ENCODE measurements at places on chromosomes 2 and 18.
A peak's percentile ranks its signal among the peaks of the same experiment; 100 is the strongest.

GRCh38 chr2:149409506-149409905 is 79.1 kb downstream of the LYPD6 start:
- no peak for DNase-seq

DNA sequence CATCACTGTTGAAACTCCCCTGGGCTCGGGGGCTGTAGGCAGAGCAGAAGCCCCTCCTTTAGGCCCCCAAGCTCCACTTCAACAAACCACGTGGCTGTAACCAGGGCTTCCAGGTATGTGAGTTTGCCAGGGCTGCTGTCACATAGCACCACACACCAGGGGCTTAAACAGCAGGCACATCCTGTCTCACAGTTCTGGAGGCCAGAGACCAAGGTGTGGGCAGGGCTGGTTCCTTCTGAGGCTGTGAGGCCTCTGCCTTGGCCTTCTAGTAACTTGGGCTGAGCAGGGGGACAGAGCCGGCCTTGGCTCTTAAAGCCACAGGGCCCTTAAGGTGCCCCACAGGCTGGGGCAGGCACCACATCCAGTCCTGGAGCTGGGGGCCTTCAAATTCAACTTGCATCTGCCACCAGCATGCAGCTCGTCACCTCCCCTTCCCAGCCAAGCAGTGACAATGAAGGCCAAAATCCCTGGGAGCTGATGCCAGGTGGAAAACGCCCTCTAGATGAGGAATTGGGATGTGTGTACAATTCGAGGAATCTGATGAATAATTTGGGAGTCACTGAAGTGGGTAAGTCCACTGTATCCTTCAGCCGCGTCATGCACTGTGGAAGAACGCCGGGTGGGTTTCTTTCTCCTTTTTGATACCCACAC is 104.2 kb upstream of the ODC1 start:
- no peak for DNase-seq

- DNase-seq, result no peak
Measured at GRCh38 chr2:127558911-127559310, 23.4 kb downstream of the MYO7B start.

GRCh38 chr18:37409878-37410277 is 155.7 kb downstream of the CELF4 start:
- DNase-seq, result no peak

- no peak for DNase-seq
Measured at GRCh38 chr2:160756481-160756880, 262.9 kb upstream of the RBMS1 start.

GRCh38 chr2:98489486-98489885 is 44.8 kb downstream of the INPP4A start:
- no peak for DNase-seq

GRCh38 chr2:149885468-149885867 is 297.9 kb upstream of the MMADHC start:
- DNase-seq, result no peak

- no peak for DNase-seq
Measured at GRCh38 chr2:206324869-206325268, 50.4 kb downstream of the ZDBF2 start.

DNA sequence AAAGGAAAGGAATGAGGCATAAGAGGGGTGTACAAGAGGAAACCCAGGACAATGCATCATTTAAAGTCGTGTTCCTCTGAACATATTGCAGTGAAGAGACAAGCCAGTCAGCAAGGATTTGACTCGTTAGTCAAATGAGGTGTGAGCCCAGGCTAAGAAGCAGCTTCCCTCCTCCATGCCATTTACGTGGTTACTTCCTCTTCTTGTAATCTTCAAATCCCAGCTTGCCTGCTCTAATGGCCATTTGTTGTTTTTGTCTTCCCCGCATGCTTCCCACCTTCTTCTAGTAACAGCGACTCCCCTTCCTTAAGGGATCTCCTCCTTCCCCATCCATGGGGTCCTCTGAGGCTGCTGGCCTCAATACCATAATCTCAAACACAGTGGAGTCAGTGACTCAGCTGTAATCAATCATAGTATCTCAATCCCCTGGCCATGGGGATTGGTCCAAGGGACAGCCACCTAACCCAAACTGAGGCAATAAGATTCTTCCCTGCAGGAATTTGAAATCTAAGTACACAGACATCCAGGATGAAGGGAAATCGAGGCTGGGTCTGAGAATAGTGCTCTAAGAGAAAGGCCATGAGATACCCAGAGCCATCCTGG is 37.6 kb downstream of the SLC14A1 start:
- no peak for DNase-seq

GRCh38 chr2:96167407-96168013 is 22.3 kb upstream of the DUSP2 start:
- no peak for DNase-seq

- no peak for DNase-seq
Measured at GRCh38 chr18:49368876-49369440, 91.5 kb downstream of the DYM start.

DNA sequence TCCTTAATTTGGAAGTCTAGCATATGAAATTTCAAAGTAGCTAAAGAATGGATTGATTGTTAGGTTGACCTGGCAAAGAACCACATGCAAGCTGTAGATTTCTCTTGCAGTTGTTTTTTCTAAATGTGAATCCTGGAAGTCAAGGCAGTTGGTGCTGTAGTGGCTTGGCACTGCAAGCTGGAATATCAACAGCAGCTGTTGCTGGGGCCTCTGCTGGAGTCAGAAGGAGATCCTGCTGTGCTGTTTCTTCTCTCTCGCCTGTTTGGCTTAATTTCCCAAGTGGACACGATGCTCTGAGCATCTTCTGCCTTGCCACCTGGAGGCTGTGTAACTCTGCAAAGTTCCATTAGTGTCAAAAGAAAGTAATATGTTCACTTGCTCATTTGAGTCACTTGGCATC is 12.6 kb downstream of the PIK3C3 start:
- DNase-seq, result no peak

DNA sequence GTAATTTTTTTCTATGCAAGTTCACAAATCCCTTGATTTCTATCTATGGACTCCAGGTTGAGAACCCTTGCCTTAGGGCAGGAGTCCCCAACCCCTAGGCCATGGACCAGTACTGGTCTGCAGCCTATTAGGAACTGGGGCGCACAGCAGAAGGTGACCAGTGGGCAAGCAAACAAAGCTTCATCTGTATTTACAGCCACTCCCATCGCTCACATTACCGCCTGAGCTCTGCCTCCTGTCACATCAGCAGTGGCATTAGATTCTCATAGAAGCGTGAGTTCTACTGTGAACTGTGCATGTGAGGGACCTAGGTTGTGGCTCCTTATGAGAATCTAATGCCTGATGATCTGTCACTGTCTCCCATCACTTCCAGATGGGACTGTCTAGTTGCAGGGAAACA is 70.2 kb upstream of the SMAD2 start:
- DNase-seq, result no peak

GRCh38 chr2:131394147-131394931 is 30.4 kb upstream of the RAB6D start:
- no peak for DNase-seq

GRCh38 chr2:136116813-136117390 is 1.0 kb downstream of the CXCR4 start:
- DNase-seq, result peak; percentile 86

- DNase-seq, result peak; percentile 44
Measured at GRCh38 chr2:84894758-84895520, 10.5 kb upstream of the TMSB10 start.

GRCh38 chr2:63778391-63778790 is 63.3 kb upstream of the UGP2 start:
- no peak for DNase-seq

GRCh38 chr2:169005080-169005598 is 26.0 kb downstream of the ABCB11 start:
- DNase-seq, result no peak

DNA sequence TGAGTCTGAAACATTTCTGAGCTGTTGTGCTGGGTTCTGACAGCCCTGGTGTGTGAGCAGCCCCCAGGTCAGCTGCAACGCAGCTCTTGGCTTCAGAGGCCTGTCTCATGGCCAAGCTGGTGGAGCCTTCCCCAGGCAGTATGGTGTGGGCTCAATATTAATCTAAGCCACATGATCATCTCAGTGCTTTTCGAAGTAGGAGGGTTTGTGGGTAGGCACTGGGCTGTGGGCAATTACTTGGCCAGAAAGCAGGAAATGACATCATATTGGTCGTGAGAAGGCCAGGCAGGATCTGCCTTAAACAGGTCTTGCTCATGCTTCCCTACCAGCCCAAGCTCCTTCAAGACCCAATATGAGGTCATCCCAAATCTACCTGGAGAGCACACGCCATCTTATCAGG is 26.9 kb downstream of the LOXHD1 start:
- no peak for DNase-seq

GRCh38 chr2:216235896-216236295 is 126.7 kb downstream of the XRCC5 start:
- no peak for DNase-seq

- DNase-seq, result no peak
Measured at GRCh38 chr2:12731701-12732280, 15.1 kb downstream of the TRIB2 start.

DNA sequence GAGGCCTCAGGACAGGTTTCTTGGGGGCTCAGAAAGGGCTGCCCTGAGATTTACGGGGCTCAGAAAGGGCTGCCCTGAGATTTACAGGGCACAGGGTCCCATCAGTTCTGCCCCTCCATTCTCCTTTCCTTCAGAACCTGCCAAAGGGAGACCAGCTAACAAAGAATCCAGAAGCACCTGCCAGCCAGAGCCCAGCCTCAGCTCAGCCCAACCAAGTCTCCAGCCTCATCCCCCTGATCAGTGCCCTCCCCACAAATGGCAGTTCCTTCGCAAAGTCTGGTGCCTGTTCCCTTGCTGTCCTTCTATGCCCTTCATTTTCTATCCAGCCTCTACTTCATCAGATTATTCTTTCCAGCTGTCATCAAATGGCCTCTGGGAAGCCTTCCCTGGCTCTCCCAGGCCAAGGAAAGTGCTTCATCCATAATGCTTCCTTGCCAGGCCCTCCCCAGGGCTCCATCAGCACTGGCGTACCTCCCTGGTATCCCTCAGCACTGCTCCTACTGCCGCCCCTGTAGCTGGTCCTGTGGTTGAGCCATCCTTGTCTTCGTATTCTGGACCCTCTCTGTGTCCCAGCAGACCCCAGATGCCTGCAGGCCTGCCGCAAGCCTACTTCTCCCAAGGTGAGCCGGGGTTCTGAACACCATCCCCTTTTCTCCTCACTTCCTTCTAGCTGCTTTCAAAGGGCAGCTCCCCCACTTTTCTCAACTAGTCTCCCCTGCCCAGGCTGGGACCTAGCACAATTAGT is 96.2 kb upstream of the EPAS1 start:
- no peak for DNase-seq

- DNase-seq, result no peak
Measured at GRCh38 chr2:7795778-7796563, 878.8 kb downstream of the RNF144A start.

DNA sequence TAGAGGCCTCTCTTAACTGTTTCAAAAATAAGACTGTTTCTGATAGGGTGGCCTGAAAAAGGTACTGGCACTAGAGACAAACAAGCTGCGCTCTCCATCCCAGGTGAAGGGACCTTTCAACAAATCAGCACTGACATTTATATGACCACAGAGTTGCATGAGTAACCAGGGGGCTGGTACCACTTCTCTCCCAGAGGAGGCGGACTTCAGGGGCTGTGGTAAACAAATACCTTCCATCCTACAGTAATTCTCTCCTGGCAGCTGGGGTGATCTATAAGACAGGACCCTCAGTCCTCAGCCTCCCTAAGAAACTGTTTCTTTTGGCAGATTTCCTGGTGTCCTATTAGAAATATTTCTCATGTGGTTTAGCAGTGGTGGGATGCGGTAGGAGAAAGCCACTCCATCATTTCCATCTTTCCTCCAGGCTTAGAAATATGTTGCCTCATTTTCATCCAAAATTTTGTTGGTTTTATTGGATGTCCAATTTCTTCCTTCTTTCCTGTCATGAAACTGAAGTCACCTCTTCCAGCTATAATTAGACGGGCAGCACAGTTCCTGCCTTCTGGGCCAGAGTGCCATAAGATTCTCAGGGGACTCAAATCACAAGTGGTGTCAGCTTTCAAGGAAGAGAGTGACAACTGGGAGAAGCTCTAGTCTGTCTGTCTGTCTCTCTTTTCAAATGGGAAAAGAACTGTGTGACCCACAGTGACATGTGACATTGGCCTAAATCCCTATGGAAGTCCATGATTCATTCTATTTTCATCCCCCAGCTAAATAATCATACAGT is 96.4 kb downstream of the CYRIA start:
- DNase-seq, result no peak

DNA sequence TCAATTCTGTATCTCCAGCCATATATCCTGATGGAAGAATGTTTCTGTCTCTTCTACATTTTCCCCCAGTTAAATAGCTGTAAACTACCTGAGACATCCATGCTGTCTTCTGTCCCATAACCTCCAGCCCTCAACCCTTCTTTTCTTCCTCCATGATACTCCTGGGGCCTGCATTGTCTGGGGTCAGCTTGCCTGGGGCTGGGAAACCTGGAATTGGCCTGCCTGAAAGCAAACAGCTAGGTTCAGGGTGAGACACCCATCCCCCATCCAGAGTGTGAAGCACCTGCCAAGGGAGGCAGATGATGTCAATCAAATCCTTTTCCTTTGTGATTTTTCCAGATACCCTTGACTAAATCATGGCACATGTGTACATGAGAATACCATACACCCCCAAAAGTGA is 313.7 kb upstream of the MGAT5 start:
- DNase-seq, result no peak

DNA sequence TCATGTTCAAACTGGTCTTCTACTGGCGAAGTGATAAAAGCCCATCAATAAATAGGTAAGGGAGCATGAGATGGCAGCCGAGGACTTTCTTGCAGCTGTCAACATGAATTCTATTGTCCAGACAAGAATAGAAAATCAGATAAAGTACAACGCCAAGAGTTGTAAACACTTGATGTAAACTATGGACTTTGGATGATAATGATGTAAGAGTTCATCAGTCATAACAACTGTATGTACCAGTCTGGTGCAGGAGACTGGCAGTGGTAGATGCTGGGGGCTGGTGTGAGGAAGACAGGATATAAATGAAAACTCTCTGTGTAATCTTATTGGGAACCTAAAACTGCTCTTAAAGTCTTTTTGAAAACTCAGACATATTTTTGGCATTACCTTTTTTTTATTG is 155.9 kb upstream of the RASGRP3 start:
- DNase-seq, result no peak

DNA sequence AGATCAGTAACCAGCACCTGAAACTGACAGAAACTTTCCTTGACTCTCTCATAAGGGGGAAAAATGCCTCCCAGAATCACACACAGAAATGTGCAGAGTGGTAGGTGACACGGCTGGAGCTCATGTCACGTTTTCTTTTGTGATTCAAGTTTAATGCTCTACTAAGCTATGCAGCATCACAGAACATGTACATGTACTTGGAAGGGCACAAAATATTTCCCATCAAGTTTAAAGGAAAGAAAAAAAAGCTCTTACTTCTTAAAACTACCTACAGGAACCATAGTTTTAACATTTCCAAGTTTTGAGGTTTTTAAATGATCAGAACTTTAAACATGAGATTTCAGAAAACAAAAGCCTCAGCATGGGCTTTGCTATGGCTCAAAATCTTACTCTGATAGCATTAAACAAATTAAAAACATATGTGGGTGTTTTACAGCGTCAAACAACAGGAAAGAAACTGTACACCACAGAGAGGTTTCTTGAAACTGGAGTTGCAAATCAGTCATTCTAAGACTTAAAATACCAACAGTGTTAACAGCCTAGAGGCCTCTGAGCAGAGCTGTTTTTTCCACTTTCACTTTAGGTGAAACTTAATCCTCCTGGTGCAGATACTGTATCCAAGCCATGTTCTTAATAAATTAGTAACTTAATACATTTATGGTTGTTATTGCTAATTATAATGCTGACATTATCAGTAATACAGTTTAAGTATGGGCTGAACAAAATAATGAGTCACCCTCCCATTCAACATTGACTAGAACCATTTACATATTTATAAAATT is 30.1 kb downstream of the MBP start:
- DNase-seq, result peak; percentile 66

GRCh38 chr2:71100195-71100964 is 29.6 kb downstream of the MCEE start:
- peak; percentile 50 for DNase-seq

Data from CD4-positive, alpha-beta T cell treated with Interleukin-12 subunit alpha and Interleukin-12 subunit beta, for 1 hour (primary cell).